ENCODE measurements at places on chromosomes 5 and 9. TPM values are rescaled to one million over a fixed set of nuclear protein-coding genes. Genes with fewer than 3 reads are reported as not detected.

Gene LCN15
- not detected for total RNA-seq

Gene PCDHB3
- total RNA-seq: not detected

Gene NOXA1
- 2.4 TPM for total RNA-seq

Gene SLC25A2
- total RNA-seq: not detected

Gene PHYKPL
- total RNA-seq: 82.8 TPM

- no peak for DNase-seq
Measured at GRCh38 chr5:145579301-145579700, 255.8 kb downstream of the PRELID2 start.
